ENCODE measurements at places on chromosomes 11 and 22.

- DNase-seq, result no peak
These were observed 18.3 kb downstream of the AMPD3 start for GRCh38 chr11:10473371-10473770.

DNA sequence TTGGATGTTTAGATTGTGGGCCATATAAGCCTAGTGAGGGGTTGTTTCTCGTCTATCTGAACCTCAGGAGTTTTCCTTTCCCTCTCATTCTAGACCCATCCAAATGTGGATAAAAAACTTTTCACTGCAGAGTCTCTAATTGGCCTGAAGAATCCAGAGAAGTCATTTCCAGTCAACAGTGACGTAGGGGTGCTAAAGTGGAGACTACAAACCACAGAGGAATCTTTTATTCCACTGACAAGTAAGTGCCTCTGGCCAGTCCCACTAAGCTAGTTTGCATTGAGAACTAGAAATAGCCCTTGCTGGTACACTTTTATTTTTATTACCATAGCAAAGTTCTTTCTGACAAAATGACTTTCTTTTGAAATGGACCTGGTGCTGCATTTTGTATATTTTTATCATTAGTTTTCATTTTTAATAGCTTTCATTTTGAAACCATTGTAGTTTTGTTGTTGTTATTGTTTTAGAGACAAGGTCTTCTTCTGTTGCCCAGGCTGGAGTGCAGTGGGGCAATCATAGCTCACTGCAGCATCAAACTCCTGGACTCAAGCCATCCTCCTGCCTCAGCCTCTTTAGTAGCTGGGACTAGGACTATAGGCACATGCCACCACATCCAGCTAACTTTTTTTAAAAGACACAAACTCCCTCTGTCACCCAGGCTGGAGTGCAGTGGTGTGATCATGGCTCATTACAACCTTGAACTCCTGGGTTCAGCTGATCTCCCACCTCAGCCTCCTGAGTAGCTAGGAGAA is 14.6 kb upstream of the PHLDB1 start:
- no peak for DNase-seq

DNA sequence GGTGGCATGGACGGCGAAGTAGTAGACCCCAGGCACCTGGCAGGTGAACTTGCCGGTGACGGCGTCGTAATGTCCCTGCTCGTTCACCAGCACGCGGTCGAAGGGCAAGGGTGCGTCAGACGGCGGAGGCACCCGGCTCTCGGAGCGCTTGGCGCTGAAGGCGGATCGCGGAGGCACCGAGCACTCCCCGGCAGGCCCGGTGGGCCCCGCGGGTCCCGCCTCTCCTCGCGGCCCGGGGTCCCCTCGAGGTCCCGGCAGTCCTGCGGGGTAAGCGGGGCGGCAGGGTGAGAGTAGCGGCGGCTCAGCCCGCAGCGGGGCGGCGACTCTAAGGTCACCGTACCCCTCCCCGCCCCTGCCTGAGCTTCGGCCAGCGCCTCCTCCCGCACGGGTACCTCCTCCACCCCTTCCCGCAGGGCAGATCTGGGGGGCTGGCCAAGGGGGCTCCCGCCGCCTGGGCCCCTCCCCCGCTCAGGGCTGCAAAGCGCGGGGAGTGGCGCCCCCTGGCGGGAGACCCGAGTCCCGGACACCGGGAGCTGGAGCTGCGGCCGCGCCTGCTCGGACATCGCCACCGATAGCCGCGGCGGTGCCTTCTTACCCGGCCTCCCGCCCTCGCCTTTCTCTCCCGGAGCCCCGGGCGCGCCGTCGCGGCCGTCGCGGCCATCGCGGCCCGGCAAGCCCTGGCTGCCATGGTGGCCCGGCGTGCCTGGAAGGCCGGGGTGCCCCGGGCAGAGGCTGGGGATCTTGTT is 921 bp downstream of the C1QTNF5 start:
- DNase-seq, result peak; percentile 28

DNA sequence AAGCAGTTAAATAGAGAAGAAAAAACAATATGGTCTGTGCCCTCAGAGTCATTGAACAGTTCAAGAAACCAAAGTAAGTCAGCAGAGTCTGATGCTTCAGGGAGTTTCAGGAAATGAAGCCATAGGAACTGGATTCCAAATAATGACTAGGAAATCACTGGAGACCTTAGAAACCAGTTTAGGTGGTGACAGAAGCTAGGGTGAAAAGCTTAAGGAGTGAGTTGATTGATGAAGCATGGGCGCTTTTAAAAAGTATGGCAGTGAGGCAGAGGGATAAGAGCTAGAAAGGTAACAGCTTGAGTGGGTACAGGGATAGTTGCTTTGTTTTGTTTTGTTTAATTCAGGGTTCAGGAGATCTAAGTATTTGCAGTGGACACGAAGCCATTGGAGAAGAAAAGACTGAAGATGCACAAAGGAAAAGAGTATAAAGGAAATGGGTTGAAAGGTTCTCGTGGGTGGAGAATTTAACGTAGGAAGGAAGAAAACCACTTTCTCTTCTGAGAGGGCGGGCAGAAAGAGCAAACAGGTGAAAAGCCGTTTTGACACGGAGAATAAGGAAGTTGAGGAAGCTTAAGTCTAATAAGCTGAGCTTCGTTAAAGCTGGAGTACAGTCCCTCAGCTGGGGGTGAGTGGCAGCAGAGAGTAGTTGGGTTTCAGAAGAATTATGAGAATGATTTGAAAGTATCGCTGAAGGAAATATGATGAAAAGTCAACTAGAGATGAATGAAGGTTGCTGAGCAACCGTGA is 14.8 kb downstream of the SGSM3 start:
- no peak for DNase-seq

DNA sequence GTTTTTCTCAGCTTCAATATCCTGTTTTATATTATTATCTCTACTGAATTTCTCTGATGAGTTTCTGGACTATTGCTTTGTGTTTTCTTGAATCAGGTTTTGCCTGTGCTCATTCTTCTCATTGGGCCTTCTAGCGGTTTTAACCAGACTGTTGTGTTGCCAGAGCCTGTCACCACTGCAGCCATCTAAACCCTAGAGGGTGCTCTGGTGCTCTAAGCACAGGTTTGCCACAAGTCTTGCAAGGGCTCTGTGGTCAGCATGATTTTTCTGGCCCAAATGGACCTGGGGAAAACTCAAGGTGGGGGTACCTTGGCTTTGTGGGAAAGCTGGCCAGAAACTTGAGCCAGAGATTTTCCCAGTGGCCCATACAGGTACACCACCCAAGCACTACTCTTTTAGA is 52.4 kb upstream of the TYR start:
- no peak for DNase-seq

GRCh38 chr22:28864878-28865596 is 18.3 kb upstream of the ZNRF3 start:
- DNase-seq, result peak; percentile 97

GRCh38 chr11:10622957-10623791 is 54.7 kb upstream of the LYVE1 start:
- DNase-seq, result no peak

DNA sequence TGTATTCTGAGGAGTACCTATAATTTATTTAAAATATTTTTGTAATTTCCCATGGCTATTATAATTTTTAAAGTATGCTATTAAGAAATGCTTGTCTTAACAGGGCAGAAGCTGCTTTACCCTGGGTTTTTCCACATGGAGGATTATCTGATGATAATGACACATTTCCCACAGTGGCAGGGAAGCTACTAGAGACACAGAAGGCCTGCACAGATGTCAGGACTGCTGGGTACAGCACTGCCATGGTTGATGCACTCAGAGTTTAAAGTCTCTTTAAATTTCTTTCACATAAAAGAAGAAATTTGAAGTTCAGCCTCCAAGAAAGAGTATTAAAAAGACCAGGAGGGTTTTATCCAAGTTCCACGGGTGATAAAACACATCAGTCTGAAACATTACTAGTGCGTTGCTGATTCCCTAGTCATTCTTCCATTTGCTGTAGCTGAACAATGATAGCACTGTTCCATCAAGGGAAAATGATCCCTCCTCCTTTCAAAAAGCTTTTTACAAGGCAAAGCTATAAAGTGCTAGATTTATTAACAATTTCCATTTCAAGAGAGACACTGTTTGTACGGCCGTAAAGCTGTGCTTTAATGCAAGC is 363.0 kb downstream of the CNTN5 start:
- no peak for DNase-seq

- DNase-seq, result no peak
These were observed 10.0 kb upstream of the CCDC83 start for GRCh38 chr11:85845124-85845631.

GRCh38 chr22:30970356-30970746 is 1.3 kb downstream of the TUG1 start:
- DNase-seq, result no peak

DNA sequence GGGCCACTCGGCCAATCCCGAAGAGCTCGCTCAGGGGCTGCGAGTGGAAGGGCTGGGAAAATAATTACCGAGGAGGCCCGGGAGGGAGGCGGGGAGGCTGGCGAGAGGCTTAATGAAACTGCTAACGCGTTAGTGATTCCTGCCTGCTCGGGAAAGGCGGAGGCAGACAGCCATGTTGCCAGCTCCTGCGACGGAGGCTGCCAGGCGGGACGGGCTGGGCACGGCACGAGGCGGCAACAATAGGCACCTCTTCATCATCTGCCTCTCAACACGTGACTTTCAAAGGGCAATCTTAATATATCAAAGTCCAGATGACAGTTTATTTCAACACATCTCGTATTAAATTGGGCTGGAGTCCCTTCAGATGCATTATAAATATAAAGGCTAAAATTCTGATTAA is 68.0 kb upstream of the TCF20 start:
- no peak for DNase-seq

DNA sequence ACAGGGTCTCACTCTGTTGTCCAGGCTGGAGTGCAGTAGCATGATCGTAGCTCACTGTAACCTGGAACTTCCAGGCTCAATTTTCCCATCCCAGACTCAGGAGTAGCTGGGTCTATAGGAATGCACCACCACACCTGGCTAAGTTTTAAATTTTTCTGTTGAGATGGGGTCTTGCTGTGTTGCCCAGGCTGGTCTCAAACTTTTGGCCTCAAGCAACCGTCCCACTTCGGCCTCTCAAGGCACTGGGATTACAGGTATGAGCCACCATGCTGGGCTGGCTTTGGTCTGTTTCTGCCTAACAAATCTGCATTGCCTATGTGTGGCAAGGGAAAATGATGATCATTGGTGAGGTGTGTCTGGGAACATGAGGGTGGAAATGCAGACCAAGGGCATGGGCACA is 59.3 kb upstream of the CLMP start:
- DNase-seq, result no peak

DNA sequence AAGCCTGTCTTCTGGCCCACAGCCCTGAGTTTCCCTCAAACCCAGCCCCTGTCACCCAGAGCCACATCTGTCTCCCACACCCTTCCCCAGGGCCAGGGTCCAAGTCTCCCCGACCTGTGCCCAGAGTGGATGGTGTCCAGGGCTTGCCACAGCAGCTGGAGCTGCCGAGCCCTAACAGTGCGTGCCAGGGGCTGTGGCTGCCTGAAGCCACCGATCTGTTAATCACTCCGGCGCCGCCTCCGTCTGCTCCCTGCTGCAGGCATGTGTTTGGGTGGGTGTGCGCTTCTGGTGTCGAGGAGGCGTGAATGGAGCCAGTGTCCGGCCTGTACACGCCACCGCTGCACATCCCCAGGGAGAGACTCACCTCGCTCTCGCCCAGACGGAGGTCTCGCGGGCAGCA is 26.1 kb downstream of the SHISAL1 start:
- DNase-seq, result no peak

DNA sequence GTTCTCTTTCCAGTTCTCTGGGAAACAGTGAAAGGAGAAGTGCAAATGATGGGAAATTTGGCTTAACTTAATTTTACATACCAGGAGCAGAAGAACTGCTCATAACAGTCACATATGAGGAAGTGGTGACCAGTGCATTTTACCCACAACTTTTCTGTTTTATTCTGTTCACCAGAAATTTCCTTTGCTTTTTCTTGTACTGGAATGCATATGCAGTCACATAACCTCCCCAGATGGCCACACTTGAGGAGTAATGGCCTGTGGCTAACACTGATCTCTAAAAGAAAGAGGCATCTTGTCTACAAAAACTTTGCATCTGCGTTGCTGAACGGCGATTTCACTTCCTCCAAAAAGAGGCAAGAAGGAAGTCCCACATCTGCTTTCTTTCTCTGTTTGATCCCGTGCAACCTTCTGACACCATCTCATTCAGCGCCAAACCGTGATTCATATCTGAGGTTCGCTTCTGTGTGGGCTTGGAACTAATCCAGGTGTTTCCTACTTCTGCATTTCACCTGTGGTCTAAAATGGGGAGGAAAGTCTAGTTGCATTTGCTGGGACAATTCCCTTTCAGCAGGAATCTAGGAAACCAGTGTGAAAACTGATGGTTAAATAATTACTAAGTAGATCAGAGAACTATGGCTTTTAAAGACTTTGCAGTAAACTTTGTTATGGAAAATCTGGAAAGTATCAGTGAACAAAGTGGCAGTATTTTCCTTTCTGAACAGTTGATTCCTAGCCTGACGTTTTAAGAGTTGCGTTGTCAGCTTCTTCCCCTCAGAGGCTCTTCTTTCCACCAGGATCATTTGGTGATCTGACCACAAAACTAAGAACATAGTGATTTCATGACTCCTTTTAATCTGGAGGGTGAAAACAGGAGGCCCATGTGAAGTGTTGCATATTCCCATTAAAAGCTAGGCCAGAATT is 4.2 kb upstream of the MPEG1 start:
- no peak for DNase-seq

- DNase-seq, result no peak
These were observed 1630.1 kb upstream of the TENM4 start for GRCh38 chr11:81070948-81071347.

- DNase-seq, result no peak
These were observed 45.6 kb upstream of the EHF start for GRCh38 chr11:34575261-34575660.

- DNase-seq, result peak; percentile 56
These were observed 23.1 kb upstream of the CDC42EP2 start for GRCh38 chr11:65291613-65292012.

DNA sequence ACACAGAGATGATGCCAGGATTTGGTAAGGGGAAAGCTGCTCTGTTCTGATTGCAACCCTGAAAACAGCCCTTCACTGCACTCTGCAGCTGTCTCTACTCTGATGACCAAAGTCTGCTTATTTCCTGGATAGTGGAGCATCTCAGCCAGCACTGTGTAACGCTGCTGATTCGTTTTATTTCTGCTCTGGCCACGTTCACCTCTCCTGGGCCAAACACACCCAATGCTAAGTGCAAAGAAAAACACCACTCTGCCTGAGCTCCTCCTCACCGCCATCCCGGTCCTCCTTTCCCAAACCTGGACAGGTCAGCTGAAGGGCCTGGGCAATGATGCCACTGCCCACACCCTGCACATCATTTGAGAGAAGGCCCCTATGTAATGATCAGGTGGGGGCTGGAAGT is 529.3 kb upstream of the B3GAT1 start:
- no peak for DNase-seq

DNA sequence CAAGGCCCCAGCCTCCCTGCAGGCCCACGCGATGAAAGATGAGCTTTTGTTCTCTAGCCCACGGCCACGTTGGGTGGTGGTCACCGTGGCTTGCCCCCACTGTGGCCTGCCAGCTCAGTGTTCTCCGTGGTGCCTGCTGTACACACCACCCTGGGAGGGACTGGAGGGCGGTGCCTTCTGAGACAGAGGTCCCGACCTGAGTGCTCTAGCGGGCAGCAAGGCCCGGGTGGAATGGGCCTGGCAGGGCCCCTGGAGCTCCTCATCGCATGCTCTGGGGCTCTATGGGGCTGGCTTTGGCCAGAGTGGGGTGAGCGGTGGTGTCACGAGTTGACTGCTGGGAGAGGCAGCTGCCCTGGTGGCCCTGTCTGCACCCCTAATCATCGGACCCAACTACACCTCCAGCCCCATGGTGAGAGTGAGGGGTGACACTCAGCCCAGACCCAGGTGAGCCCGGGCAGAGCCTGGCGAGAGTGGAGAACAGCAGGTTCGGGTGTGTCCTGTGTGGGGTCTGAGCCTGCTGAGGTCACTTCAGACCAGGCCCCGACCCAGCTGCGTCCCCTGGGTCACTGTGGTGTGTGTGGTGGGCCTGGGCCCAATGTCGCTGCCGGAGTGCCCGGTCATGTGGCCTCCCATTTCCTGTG is 541.9 kb downstream of the TBC1D22A start:
- no peak for DNase-seq

All from HepG2 (cell line).